ENCODE measurements at places on chromosomes 7 and 10.

- peak; percentile 71 for DNase-seq
These were observed 1.1 kb downstream of the TRIM8 start for GRCh38 chr10:102645388-102645740.

DNA sequence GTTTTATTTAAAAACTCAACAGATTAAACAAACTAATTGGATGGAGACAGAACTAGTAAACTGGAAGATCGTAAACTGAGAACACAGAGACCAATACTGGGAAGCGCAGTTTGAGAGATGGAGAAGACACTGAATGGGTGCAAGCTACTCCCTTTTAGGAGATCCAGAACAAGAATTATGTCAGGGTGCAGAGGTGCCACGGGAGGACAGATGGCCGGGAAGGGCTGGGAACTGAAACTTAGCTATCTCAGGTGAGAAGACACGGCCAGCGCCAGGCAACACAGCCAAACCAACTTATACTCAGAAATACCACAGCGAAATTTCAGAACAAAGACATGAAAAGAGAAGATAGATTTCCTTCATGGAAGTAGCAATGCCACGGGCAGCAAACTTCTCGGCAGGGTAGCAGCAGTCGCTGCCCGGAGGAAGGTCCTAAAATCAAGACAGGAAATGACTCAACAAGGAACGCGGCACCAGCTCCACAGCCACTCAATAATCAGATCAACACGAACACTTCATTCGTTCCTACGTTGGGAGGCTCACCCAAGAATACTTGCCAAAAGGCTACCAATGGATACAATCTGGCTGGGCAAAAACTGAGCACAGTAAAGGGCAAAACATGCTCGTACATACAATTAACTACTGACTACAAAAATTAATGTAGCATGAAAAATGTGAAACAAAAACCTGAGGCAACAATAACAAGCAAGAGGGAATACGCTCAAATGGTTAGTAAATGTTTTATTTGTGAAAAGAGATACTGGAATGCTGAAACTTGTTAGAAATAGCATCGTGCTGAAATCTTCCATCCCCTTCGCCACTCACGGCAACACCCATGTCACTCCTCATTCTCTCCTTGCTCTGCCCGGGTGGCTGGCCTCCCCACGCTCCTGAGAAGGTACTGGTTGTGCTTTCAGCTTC lies 2.2 kb upstream of the LRRC27 start:
- no peak for DNase-seq

- no peak for DNase-seq
These were observed 4.9 kb upstream of the DNTT start for GRCh38 chr10:96299383-96299782.

- no peak for DNase-seq
These were observed 169.2 kb downstream of the ZNF438 start for GRCh38 chr10:30862486-30862885.

GRCh38 chr10:100654782-100655325 lies 90.5 kb upstream of the PAX2 start:
- DNase-seq, result no peak

DNA sequence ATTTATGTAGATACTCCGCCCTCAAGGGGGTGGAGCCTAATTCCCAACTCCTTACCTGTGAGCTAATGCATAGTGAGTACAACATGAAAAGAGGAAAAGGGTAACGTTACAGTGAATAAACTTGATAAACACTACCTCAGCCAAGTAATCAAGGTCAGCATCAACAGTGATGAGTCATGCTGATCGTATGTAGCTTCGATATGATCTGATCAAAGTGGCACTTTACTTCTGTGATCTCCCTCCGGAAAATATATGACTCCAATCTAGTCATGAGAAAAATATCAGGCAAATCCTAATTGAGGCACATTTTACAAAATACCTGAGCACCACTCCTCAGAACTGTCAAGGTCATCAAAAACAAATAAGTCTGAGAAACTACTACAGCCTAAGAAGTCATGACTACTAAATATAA lies 70.4 kb downstream of the VTI1A start:
- DNase-seq, result no peak
